ENCODE measurements at places on chromosomes 7 and 10.

GRCh38 chr10:113882240-113882639 is 27.8 kb downstream of the NHLRC2 start:
- DNase-seq: no peak

DNA sequence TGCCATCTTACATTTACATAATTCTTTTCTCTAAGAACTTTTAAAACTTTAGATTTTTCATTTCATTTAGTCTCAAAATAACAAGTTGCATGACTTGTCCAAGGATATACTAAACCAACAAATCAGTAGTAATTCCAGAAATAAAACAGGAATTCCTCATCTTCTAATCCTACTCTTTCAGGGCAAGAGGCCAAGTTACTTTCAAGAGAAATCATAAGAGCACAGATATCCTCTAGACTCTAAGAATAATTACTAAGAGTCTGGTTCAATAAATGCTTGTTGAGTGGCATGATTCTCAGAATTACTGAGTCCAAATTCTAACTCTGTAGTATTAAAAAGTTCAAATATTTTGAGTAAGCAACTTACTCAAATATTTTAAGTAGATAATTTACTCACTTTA is 12.9 kb downstream of the PDZD8 start:
- DNase-seq: no peak

DNA sequence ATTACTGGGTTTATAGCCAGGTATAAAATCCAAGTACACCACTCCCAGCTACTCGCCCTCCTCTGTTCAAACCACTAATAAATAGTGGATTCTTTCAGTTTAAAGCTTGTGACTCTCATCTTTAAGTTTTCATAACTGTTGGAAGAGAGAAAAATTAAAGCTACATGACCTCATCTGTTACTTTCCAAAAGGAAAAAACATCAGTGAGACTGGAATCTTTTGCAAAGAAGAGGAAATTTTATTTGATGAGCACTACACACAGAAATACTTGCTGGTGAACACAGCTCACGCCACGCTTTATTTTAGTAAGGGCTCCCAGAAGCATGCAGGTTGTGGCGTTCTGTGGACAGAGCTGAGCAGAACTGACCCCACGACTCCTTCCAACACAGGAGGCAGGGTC is 527.0 kb upstream of the MGMT start:
- DNase-seq: no peak

DNA sequence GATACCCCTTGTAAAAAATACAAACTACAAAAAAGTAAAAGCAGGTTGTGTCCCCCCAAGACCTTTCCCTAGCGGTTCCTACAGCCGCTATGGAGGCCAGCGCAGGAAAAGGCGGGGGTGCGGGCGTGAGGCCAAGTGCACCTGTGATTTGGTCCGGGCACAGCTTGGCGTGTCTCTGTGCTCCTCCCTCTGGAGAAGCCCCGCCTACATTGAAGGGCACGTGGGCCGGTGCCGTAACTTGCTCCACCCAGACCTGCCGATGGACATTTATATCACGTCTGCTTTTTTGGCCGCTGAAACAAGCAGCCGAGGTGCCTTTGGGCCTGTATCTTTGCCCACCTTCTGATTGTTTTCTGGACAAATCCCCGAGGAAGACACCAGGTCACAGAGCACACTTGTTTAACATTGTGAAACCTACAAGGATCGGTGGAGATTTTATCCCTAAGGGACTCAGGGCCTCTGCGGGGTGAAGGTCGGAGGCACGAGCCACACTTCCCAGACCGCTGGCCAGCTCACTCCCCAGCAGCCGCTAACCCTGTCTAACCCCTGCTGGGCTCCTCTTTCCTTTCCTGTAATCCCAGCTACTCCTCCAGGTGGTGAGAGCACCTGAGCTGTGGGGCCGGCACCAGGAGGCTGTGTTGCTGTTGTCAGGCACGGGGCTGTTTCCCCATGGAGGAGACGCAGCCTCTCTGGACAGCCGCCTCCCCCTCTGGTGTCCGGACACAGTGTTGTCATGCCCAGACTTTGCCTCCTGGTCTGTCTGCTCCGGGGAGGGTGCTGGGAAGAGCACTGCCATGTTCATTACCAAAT is 18.8 kb upstream of the INPP5A start:
- no peak for DNase-seq

DNA sequence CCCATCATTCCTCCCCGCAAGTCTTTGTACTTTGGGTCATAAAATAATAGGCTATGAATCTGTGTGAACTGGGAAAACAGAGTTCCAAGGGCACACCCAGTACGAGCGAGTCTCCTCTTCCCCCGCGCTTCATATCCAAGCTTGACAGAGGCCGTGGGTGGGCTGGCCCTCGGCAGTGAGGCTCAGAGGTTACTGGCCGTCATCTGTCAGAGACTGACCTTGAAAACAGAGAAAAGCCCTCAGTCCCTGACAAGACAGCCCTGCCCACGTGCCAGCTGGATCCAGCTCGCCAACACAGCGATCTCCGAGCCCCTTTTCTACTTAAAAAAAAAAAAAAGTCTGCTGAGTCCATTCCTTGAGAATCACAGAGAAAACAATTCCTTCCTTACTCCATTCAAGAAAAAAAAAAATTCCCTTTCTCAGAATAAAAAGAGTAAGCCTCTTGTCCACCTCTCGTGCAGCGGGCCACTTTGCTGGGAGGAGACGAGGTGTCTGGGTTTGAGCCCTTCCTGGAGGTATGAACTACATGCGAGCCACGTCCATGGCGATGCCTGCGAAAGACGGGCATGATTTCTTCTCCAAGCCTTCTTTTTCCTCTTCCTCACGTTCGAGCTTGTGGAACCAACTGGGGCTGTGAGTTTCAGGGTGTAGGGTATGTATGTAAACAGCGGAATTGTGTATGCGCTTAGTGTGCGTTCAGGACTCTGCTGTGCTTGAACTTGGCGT is 744 bp upstream of the BICC1 start:
- no peak for DNase-seq

DNA sequence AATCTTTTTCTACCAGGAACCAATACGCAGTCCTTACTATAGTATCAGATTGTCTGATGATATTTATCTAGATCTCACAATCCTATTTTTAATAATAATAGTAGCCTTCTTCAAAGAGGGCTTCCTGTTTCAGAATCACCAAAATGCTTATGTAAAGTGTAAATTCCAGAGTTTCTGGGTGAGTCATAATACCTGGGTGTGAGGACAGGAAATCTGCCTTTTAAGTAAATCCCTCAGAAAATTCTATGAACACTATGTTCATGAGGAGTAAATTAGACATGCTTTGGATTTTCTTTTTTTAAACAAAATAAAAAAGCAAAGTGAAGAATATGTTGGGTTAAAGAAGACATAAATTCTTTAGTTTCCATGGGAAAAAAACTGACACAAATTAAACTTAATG is 20.5 kb downstream of the DKK1 start:
- no peak for DNase-seq

Measured in NCI-H524 treated with DMSO at 0.1 percent for 48 hours (cell line).